MM.1S (cell line): ENCODE measurements at places on chromosomes 2 and 18.
A peak's percentile ranks its signal among the peaks of the same experiment; 100 is the strongest.

GRCh38 chr18:64103986-64104385 lies 44.9 kb downstream of the LINC00305 start:
- DNase-seq = no peak

DNA sequence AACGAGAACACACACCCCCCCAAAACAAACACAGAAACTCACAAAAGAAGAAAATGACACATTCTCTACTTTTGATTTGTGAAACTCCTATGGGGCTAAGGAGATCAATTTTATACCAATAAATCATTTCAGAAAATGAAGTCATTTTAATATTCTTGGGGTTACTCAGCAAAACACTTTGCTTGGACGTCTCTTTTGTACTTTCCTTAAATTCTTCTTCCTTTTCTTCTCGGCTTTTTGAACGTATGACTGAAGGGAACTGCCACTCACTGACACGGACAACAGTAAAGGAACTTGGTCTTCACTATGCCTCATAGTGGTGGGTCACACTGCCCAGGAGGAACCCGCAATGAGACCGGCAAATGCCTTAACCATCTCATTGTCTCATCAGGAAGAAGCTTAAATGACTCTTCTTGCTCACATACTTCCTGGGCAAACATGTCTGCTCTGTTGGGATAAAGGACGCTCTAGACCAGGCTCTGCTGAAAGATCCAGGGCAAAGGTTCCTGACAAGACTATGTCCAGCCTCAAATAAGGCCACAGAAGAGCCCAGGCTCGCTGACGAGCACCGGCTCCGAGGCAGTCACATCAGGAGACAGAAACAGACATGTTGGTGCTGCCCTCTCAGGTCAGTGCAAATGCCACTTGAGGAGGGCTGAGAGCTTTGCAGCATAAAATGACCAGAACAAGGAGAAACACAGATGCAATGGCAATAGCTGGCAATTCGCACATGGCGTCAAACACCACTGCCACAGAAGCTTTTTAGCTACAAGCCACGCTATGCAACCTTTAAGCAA lies 205.5 kb downstream of the TGIF1 start:
- no peak for DNase-seq

DNA sequence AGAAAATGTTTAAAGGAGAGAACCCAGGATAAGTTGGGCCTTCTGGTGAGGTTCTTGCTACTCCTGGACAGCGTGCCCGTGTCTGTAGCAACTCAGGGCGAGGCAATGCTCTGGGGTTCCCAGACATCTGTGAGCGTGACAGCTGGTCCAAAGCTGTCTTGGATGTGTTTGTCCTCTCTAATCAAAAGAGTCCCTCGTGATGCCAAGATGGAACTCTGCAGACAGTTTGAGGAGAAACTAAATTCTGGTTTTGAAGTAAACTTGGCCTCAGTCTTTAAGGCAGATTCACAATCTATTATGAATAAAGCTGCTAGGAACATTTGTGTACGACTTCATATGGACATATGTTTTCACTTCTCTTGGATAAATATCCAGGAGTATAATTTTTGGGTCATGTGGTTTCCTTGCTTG lies 47.3 kb downstream of the TMEM17 start:
- no peak for DNase-seq

DNA sequence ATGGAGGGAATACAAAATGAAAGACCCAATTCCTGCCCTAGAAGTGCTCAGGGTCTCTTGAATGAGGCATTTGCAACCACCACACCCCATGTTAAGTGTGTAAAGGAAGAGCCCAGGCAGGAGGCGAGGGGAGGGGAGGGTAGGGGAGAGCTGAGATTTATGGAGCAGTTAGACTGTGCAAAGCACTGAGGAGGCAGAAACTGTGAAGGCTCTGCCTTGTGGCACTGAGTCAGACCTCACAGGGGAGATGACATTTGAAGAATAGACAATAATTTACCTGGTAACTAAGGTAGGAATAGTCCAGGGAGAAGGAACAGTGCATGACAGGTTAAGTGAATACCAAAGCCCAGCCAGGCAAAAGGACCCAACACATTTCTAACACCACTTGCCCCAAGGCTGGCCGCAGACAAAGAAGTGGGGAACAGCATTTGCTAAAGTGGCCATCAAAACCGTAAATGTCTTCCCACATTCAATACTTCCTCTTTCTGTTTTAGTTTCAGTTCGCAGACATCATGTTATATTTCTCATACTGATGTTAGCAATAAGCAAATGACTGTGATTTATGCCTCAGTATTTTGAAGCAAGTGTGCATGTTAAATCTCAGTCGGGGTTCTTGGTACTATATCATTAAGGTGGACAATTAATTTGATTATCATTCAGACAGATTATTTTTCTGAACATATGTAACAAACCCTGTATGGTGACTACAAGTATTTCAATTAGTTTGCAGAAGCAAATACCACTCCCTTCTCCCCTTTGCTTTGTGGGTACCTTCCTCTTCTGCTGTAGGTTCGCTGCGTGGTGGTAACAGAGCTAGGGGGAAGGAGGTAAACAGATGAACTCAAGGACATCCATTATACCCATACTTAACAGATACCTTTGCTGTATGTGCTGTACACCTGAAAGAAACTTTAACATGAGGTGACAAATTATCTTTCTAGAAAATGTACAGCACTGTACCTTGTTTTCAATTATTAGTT lies 27.5 kb downstream of the CDH20 start:
- peak; percentile 66 for DNase-seq

GRCh38 chr2:106695919-106696318 lies 190.0 kb downstream of the ST6GAL2 start:
- DNase-seq = no peak

- no peak for DNase-seq
These were observed 180.2 kb upstream of the KLHL29 start for GRCh38 chr2:23204685-23205242.

DNA sequence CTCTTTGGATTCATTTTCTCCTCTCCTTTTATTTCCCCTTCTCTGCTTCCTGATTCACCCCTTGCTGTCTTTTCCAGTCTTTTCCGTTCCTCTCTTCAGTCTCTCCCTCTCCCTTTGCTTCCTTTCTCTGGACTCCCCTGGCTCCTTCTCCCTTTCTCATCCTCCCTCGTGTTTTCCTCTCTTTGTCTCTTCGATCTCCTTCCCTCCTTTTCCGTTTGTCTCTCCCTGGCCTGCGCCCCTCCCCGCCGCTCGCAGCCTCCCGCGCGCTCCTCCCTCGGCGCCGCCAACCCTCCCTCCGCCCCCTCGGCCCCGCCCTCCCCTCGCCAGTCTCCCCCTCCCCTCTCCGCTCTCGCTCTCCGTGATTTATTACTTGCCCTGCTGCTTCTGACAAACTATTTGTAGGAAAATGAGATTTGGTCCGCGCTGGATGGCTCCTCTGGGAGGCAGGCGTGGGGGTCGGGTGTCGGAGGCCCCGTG lies 46.0 kb upstream of the PAX8 start:
- no peak for DNase-seq

DNA sequence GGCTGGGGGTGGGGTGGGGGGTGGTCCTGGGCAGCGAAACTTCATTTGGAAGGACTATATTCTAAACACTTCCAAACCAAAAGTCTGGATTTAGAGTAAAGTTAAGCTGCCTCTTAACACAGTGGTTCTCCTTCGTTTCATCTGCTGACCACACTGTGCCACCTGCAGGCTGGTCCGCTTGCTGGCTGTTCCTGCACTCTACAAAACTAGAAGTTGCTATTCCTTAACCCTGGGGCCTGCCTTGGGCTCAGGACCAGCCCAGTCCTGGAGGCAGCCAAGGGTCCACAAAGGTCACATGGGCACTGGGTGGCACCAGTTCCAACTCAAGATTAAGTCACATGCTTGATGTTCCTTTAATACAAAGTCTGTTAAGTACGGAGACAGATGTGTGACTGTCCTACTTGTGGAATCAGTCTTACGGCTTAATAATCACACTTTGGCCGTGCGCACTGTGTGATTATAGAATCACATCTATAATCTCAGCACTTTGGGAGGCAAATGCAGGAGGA lies 195.4 kb downstream of the FAM210A start:
- peak; percentile 37 for DNase-seq

DNA sequence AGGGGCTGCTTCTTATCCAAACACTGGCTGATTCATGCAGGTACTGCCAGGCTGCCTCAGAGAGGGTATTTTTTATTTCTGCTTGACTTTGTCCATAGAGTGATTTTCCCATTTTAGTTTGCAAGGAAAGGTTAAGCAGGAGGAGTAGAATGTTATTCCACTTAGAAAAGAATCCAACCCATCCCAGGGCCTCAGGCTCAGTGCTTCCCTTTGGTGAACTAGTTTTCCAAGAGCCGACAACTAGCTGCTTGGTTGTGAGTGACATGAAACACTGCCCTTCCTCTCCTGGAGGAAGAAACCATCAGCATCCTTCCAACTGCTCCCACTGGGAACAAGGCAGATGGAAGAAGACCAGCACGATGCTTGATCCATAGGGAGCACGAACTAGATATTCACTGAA lies 58.5 kb downstream of the BCL2 start:
- DNase-seq = no peak

DNA sequence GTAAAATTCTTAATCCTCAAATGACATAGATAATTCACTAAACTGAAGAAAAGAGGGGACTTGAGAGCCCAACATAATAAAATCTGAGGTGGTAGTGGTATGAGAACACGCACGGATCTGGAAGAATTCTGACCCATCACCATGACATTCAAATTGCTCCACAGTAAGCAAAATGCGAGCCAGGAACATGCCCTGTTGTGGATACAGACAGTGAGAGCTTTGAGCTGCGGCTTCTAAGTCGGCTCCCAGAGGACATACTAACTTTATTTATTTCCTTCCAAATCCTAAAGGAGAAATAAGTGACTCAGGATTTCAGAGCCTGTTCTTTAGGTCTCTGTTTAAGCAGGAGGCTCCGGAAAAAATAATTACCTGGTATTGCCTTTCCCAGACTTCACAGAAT lies 143.4 kb upstream of the SMAD7 start:
- DNase-seq = no peak

GRCh38 chr2:229348128-229348527 lies 77.0 kb upstream of the PID1 start:
- DNase-seq = no peak

DNA sequence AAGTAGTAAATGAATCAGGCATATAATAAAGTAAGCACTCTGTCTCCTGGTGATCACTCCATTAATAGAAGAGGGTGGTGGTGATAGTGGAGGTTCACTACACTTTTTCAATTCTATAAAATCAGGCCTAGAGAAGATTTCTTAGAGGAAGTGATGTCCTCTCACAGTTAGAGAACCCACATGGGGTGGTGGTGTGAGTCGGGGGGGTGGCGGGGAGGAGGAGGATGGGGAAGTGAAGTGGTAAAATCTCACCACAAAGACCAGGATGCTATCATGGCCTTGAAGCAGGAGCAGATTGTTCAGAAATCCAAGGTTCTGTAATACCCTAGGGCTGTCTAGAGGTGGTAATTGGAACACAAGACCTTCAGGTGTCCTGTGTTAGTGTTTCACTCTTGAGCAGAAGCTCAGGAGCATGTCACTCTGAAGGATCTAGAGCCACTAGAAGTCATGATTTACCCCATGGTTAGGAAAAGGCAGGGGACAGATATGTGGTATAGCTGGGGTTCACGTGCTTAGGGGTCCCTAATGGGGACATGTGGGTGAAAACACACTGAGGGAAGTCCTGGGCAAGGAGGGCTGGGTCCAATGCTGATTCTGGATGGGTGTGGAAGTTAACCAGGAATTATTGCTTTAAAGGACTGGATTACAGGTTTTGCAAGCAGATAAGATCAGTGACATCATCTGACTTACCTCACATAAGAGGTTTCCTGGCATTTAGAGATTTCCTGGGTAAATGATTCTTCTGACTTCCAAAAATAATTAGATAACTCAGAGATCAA lies 31.0 kb downstream of the RNF125 start:
- no peak for DNase-seq

GRCh38 chr2:16055848-16056580 lies 115.7 kb downstream of the MYCN start:
- peak; percentile 93 for DNase-seq

- no peak for DNase-seq
These were observed 482.6 kb downstream of the PIK3C3 start for GRCh38 chr18:42437646-42438045.

DNA sequence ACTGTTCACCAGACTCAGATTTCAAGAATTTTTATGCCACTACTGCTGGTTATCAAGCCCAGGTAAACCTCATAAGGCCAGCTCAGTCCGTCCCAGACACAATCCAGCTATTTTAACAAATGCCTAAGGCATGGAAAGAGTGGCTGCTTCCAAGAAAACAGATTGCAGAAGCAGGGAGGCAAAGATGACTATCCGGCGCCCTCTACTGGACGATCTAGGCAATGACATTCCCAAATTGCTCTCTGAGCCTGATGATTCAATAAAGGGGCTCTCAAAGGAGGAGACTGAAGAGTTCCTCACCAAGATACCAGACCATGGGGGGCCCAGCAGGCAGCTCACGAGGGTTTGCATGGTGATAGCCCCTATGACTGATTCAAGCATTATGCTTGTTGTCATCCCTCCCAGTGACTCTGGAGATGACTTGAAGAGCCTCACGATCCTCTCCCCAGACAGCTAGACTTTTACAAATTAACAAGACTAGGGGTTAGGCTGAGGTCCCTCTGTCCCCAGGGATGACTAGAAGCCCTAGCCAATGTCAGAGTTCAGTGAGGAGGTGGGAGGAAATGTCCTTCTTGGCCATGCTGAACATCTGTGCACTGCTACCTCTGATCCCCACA lies 25.0 kb downstream of the SERPINB8 start:
- DNase-seq = peak; percentile 32

GRCh38 chr2:223681125-223681524 lies 79.0 kb upstream of the SCG2 start:
- no peak for DNase-seq

GRCh38 chr18:45324495-45325113 lies 290.7 kb upstream of the SLC14A2 start:
- DNase-seq = no peak

- no peak for DNase-seq
These were observed 14.8 kb downstream of the ASB1 start for GRCh38 chr2:238441262-238442114.

GRCh38 chr18:48481092-48481491 lies 57.7 kb upstream of the CTIF start:
- no peak for DNase-seq

- DNase-seq = no peak
These were observed 91.8 kb upstream of the NEDD4L start for GRCh38 chr18:57951999-57952774.

DNA sequence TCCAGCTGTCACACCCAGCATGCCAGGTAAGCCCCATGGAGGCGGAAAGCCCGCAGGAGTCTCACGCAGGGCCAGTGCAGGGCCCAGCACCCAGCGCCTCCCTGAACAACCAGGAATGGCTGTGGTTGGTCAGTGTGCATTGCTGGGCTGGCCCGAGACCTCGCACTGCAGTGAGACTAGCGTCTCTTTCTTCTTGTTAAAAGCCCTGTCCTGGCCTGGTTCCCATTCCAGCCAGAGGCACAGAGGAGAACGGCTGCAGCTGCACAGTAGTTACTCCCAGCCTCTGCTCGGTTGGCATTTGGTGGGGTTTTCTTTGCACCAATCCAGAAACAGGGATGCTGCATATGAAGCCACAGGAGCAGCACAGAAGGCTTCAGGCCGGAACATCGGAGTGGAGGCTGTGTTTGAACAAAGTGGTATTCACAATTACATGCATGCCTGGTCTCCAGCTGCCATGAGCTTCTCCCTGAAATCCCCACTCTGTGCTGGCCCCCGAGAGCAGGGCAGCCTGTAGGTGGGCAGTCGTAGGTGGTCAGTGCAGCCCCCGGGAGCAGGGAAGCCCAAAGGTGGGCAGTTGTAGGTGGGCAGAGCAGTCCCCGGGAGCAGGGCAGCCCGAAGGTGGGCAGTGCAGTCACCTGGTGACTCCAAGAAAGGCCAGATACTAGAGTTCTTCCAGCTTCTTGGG lies 163.7 kb upstream of the PXDN start:
- DNase-seq = no peak
